ENCODE measurements at places on chromosomes 1 and 21. TPM values are rescaled to one million over a fixed set of nuclear protein-coding genes. Genes with fewer than 3 reads are reported as not detected.

ZZZ3 gene
- total RNA-seq: 43.5 TPM

DNA sequence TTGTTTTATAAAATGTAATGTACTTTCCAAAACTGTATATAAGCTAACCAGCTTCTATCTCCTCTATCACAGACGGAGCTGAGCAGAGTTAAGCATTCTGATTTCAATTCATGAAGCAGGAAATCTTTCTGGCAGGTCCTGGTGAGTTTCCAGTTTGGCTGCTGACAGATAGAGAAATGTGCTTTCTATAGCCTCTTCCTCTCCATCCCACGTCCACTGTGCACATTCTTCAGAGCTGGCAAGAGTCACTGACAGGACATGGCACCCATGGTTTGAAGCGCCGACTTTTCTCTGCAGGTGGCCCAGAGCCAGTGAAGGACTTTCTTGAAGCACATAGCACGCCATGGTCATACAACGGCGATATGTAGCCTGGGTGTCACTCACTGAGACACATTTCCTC, 52.3 kb upstream of the POU2F1 start:
- DNase-seq: no peak

DNA sequence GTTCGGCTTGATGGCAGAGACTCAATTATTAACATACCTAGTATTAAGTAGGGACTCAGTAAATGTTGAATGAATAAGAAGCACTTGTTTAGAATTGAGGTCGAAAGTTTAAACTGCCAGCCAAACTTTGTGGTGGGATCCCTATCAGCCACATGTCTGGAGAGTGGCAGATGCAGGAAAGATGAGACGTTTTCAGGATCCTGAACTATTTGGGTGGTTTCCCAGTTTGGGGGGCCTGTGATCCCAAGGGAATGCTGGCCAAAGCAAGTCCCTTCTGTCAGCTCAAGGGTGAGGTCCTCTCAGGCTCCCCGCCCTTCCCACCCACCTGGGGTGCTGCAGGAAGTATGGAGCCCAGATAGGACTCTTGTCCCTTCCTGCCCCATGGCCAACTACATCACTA, 38.6 kb downstream of the KCNC4 start:
- DNase-seq: no peak

- DNase-seq: peak; percentile 20
Measured at GRCh38 chr1:87170157-87170556, 158.5 kb upstream of the LMO4 start.

- DNase-seq: no peak
Measured at GRCh38 chr1:222920169-222920568, 105.3 kb downstream of the DISP1 start.

- no peak for DNase-seq
Measured at GRCh38 chr1:204414016-204414415, 2.4 kb upstream of the PPP1R15B start.

CLEC20A gene
- not detected for total RNA-seq

DNA sequence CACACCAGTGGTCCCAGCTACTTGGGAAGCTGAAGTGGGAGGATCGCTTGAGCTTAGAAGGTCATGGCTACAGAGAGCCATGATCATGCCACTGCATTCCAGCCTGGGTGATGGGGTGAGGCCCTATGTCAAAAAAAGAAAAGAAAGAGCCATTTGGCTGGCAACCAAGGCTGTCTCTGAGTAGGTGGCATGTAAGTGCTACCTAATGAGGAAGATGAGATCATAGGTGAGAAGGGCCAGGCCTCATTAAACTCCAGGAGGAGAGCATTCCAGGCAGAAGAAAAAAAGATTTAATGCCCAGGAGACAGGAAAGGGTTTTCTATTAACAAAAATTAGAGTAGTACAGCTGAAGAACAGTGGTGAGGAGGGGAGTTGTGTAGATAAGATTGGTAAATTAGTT, 103.4 kb upstream of the ZNF678 start:
- DNase-seq: no peak

GRCh38 chr1:24970926-24971875, 41.1 kb upstream of the RUNX3 start:
- no peak for DNase-seq

All from cardiac muscle cell (in vitro differentiated cells and primary cell).